NCI-H1930 (cell line): ENCODE measurements at places on chromosomes 5 and 9.

DNA sequence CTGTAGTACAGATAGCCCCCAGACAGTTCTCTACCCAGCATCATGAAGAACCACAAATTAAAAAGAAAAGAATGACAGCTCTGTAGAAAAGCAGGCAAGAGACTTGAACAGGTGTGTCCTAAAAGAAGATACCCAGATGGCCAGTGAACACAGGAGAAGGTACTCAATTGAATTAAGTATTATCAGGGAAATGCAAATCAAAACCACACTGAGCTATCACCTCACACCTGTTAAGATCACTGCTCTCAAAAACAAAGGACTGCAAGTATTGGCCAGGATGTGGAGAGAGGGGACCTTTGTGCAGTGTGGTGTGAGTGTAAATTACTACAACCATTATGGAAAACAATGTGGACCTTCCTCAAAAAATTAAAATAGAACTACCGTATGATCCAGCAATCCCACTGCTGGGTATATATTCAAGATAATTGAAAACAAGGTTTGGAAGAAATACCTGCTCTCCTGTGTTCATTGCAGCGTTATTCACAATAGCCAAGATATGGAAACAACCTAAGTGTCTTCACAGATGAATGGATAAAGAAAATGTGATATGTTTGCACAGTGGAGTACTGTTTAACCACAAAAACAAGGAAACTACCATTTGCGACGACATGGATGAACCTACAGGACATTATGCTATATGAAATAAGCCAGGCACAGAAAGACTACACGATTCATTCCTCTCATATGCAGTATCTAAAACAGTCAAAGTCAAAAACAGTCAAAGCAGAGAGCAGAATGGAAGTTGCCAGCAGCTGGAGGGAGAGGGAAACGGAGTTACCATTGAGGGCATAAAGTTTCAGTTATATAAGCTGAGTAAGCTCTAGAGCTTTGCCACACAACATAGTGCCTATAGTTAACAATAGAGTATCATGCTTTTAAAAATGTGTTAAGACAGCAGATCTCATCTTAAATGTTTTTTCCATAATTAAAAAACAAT, 102.6 kb downstream of the WNK2 start:
- no peak for DNase-seq

DNA sequence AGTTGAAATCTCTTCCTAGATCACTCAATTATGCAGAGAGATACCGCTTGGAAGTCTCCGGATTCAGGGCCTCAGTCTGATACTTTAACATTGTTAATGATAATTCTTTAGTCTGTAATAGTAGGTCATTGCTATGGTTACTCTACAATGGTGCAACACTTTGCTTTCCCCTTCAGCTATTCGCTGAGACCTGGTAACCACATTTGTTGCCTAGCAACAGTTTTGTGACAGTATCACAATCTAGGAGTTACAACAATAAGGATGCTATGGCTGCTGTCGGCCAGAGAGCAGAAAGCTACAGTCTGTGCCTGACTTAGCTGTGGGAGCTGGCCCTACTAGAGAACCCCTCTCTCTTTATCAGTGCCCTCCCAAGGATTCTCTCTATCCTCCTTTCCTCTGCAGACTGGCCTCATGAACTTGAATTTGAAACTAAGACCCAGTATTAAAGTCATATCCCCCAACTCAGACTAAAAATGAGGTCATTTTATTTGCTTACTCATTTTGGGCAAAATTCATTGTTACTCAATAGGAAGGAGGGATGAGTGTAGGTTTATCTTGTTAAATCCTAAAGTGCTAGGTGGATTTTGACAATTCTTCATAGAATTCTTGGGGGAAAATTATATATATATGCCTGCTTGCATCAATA, 39.3 kb downstream of the NR2F1 start:
- peak; percentile 45 for DNase-seq

GRCh38 chr9:134738869-134739659, 97.5 kb downstream of the COL5A1 start:
- DNase-seq, result no peak

DNA sequence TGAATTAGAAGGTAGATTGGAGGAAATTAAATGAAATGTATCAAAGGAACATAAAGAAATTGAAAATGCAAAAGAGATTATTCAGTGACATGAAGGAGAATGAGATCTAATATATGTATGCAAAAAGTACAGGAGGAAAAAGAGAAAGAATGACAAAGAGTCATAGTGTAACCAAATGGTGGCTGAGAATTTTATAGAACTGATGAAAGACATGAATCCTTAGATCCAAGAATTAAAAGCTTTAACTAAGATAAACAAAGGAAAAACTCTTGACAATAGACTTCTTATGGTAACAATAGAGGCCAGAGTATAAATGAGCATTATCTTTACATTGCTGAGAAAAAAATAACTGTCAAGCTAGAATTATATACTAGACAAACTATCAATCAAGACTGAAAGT, 505.4 kb upstream of the CD180 start:
- DNase-seq, result no peak

- no peak for DNase-seq
Observed at GRCh38 chr9:129781131-129781530, 21.9 kb upstream of the TOR1B start.

GRCh38 chr9:116213693-116214047, 60.1 kb downstream of the PAPPA start:
- no peak for DNase-seq

GRCh38 chr5:171957591-171958251, 48.7 kb downstream of the FBXW11 start:
- DNase-seq, result no peak

- DNase-seq, result no peak
Observed at GRCh38 chr9:13190040-13190439, 89.5 kb downstream of the MPDZ start.

DNA sequence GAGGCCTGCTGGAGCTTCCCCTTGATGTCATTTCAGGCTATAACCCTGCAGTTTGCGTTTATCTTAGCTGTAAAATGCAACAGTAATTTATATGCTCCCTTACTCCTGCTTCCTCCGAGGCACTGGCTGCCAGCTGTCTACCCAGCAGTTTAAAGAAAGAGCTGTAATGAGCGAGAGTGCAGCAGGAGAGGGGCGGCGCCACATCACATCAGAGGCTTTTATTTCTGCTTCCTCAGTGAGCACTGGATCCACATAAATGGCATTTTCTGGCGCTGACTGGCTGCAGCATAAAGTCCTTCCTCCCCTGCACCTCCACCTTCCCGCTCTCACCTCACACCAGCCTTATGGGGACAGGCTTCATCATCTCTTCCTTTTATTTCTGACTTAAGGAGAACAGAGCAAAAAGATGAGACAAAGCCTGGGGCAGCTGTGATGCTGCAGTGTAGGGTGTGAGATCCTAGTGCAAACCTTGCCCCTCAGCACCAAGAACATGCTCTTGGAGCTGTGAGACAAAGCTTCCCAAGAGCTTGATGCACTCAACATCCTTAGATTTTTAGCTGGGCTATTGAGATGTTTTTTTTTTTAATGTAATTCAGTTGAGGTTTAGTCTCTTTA, 829.6 kb upstream of the ZNF608 start:
- no peak for DNase-seq

- DNase-seq, result no peak
Observed at GRCh38 chr9:38318759-38319495, 73.6 kb upstream of the ALDH1B1 start.

GRCh38 chr5:133552925-133553525, 59.3 kb downstream of the FSTL4 start:
- DNase-seq, result no peak
